Activated CD4-positive, alpha-beta T cell treated with anti-CD3 and anti-CD28 coated beads, Interleukin-2, amount 50 U/mL, for 4 hours (primary cell): ENCODE measurements at places on chromosomes 16 and 17.

GRCh38 chr17:67439269-67439668 is 62.2 kb downstream of the PITPNC1 start:
- no peak for DNase-seq

DNA sequence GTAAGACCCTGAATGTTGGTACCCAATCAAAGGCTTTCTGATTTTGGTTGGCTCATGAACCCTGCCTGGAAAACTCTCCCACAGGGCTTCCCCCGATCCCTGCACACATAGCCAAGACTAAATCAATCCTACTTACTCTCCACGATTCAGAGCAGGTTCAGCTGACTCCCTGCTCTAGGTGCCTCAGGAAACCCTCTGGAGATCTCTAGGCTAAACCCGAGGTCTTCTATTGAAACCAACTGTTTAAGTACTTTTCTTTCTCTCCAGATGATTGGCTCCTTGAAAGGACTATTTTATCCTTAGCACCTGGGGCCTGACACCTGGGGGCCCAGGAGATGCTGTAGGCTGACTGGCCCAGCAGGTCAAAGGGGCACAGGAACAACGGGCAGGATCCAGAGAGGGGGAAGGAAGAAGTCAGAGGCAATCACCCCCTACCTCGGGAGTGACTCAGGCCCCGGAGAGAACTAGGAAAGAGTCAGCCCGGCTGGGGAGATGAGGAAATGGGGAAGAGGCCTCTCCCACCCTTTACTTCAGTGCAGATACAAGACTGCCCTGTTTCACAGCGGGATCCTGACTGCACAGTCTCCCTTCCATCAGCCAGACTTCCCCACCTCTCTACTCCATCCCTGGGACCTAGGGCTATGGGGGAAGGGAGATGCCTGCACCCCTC is 2.0 kb downstream of the TBC1D10B start:
- no peak for DNase-seq

DNA sequence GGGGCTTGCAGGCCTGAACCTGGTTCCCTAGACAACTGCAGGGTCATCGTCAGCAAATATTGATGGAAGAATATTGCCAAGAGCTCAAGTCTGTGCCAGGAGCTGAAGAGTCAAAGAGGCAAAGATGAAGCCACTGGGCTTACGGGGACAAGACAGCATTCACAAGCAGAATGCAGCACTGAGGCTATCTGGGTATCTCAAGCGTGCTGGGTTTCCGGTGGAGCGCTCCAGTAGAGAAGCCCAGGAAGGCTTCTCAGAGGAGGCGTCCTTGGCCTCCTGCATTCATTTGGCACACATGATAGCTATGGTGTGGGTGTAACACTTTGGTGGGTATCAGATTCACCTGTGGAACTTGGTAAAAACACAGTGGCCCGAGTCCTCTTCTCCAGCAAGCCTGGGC is 2.9 kb downstream of the FADS6 start:
- DNase-seq, result no peak

DNA sequence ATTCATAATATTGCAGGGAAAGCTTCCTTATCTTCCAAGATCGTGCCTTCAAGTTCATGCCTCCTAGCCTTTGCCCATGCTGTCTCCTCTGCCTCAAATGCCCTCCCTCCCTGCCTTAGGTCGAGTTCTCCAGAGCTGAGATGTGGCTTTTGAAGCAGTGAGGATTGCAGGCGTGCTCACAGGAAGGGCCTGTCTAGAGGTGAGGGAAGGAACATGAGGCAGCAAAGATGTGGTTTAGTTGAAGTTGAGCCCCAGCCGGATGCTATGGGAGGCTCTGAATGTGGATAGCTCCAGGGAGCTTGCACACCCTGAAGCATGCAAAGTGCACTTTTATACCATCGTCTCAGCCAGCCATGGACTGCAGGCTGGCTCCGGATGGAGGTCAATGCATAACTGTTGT is 754.6 kb upstream of the EEF2KMT start:
- no peak for DNase-seq

DNA sequence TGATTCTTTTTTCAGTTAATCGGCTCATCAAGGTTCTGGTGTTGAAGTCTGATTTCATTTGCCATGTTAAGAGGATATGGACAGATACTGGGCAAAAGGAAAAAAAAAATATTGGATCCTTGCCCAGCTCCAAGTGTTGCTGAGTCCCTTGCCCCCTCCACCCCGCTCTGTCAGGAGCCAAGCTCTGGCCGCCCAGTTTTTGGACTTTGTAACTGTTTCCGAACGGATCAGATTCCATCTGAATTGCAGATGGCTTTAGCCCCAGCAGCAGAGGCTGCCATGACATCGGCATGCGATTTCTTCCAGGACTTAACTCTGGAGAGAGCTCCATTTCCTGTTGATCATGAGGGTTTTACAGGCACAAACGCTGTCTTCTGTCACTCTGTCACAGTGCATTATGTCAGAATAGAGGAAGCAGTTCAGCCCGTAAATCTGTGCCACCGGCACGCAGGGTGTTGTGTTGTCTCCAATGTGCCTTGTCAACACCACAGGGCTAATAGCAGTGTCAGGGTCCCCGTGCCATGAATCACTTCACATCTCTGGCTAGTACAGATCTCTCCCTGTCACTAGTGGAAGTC is 615.6 kb downstream of the MAF start:
- DNase-seq, result no peak

- DNase-seq, result no peak
Observed at GRCh38 chr16:70638814-70639792, 7.3 kb upstream of the IL34 start.

DNA sequence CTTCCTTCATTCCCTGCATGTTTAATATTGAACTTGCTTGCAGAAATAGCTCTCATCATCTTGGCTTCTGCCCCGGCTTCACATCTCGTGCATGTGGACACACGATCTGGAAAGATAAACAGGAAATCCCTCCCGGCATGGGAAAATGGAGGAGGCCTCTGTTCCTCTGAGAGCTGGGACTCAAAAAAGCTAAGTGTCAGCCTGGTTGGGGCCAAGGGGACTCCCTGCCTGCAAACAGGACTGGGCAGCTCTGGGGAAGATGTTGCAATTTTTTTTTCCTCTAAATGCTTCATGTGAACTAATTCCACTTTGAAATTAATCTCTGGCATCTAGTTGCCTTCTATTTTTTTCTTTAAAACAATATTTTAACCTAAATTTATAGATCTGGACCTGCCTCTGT is 24.8 kb downstream of the ITPRIPL2 start:
- DNase-seq, result no peak

DNA sequence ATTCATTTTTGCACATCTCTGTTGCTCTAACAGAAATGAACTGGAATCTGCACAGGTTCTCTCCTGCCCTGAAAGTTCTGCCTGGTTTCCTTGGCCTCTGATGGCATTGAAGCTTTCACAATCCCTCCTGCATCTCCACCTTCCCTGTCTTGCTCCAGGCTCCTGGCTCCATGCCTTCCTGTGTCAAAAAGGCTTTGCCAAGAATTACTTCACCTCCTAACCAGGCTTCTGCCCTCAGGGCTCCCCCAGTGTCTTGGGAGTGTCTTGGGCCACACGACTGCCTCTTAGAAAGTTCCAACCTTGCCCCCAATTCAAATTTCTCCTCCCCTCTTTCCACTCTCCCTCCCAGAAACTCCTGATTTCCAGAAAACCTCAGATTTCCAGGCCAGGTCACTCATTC is 37.0 kb upstream of the DNAH9 start:
- DNase-seq, result no peak

DNA sequence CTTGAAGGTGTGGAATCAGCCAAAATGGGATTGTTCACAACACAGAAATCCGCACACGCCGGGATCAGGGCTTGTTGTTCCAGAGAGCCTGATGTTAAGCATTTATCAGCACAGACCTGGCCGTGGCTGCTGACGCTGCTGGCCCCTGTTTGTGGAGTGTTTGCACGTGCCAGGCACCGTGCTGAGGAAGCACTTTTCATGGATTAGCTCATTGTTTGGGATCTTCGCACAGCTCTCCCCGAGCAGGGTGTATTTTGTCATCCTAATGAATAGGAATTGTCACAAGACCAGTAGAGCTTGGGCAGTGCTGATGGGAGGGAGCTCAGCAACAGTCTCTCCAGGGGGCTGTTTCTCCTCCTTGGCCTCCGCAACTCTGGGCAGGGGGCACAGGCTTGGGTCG is 160.4 kb upstream of the PLCG2 start:
- DNase-seq, result no peak

- DNase-seq, result no peak
Observed at GRCh38 chr16:22270525-22270924, 26.7 kb upstream of the POLR3E start.

GRCh38 chr16:82643136-82643535 is 16.4 kb downstream of the CDH13 start:
- DNase-seq, result no peak

GRCh38 chr16:72996291-72997062 is 51.5 kb downstream of the ZFHX3 start:
- DNase-seq, result no peak

DNA sequence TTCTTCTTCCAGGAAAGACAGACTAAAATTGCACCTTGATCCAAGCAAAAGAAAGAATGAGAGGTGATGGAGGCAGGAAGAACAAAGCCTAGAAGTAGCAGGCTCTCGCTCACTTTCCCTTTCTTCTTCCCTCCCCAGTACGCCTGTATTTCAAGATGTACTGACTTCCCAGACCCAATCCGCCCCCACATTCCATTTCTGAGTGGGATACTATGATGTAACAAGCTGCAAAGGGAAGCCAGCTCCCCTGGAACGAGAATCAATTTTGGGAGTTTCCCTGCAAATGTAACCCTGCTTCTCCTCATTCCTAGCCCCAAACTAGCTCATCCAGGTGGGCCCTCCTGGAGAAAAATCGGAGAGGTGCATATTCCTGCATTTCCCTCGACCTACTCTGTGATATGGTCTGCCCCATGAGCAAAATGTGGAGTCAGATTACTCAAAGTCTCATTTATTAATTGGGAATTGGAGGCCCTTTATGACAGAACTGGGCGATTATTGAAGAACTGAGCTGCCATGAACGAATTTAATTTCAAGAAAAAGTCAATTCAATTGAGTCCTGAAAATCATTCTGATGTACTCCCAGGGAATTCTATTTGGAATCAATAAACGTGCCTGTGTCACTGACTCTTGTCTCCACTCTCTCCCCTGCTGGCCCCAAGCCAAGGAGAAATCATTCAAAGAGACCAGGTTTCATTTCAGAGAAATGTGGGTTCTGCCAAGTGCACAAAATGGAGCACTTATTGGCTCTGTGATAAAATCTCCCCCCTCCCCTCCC is 398.9 kb downstream of the SHISA9 start:
- DNase-seq, result no peak

DNA sequence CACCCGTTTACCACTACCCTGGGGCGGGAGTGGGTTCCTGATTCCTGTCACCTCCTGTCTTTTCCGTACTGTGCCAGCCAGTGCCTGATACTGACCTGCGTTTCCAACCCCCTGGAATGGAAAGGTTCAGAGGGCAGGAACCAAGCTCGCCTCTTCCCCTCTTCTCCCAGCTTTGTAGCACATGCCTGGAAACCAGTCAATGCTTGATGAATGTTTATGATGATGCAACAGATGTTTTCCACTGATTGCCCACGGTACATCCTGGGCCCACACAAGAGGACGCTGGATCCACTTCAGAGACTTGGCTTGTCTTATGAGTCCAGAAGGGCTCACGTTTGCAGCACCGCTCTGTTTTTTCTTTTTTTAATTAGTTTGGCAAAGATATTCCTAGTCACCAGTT is 262.0 kb downstream of the CPPED1 start:
- DNase-seq, result no peak

DNA sequence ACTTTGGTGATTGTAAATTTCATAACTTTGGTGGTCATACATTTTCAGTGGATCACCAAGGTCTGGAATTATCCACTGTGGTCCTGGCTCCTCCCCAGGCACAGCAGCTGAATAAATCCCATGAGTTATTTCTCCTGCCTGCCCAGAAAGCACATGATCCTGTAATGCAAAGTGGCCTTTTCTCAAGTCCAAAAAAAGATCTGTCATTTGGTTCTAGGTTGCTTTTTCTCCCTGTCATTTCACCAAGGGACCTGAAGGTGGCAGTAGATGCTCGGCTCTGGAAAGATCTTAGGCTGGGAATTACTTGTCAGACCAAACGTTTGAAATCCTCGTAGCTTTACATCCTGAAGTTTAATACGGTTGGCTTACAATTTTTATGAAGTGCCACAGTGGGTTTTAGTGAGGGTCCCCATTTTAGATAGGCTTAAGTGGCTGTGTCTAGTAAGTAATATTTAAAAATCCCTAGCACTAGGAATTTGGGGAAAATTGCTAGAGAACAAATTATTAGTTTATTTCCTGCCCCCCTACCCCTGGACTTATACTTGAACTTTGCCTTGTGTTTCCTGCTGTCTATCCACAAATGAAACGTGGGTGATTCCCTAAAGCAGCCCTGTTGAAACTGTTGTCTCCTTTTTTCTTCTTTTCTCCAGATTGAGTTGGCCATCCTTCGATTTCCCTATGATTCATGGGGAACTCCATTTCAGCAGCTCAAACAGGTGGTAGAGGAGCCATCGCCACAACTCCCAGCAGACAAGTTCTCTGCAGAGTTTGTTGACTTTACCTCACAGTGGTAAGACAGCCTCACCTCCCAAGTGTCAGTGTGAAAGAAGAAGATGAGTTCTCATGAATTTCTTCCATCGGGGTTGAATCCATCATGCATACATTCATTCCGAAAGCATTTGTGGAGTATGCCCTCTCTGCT is 111.7 kb downstream of the MAP2K6 start:
- no peak for DNase-seq

DNA sequence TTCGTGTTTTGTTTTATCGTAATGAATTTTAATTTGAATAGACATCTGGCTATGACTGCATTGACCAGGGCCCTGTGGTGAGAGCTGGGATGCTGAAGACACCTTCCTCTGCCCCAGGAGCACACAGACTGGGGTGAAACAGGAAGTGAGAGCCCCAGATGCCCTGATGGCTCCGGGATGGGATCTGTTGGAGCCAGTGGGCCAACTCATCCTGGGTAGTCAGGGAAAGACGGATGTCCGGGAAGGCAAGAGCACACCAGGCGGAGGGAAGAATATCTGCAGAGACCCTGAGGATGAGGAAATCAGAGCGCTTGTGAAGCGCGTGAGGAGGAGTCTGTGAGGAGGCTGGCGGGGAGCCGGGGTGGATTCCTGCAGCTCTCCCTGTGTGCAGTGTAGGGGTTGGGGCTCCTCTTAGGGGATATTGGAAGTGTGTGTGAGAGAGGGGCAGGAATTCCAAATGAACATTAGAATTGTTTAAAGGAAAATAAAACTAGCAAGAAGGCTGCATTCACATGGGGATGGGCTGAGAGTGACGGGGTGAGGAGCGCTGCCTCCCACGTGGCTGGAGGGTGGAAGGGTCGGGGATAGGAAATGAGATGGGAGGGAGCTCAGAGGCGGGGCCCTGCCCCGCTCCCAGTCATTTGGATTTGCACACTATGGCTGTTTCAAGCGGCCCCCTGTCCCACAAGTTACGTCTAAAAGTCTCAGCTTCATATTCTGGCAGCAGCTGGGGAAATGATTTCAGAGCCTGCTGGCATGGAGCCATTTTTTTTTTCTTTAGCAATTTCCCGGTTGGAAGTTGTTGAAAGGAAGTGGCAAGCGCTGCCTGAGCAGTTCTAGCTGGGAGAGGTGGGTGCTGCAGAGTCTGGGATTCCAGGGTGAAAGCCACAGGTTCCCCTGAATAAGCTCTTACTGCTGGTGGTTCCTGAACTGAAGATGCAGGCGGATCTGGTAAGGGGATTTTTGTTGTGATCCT is 71.2 kb upstream of the LGALS9 start:
- DNase-seq, result no peak
